ENCODE measurements at places on chromosomes 2 and 18. TPM values are rescaled to one million over a fixed set of nuclear protein-coding genes. Genes with fewer than 3 reads are reported as not detected.

DNA sequence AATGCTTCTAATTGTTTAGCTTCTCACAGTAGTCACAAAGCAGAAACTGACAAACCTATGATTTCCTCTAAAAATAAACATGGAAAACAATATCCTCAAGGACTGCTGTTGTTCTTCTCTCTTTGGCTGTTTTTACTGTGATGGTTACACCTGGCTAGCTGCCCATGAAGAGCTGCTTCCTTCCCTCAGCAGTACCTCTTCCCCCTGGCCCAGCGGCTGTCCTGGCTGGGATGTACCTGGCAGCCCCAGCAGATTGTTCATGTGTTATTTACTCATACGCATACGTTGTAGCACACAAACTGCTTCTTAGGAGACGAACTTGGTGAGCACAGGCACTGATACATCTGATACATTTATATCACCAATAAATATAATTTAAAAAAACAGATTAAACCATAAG, 27.4 kb downstream of the NEMP2 start:
- no peak overlapping the region for H3K4me3 ChIP-seq
- no peaks in the 10 kb centered on the region for H3K4me1 ChIP-seq
- no peak for DNase-seq

GRCh38 chr2:168700615-168701245, 101.7 kb upstream of the NOSTRIN start:
- DNase-seq = no peak
- peaks cover 3% of the 10 kb centered on the region for H3K36me3 ChIP-seq
- no peaks in the 10 kb centered on the region for H3K27me3 ChIP-seq
- H3K27ac ChIP-seq = no peak overlapping the region
- no peaks in the 10 kb centered on the region for H3K4me1 ChIP-seq

DNA sequence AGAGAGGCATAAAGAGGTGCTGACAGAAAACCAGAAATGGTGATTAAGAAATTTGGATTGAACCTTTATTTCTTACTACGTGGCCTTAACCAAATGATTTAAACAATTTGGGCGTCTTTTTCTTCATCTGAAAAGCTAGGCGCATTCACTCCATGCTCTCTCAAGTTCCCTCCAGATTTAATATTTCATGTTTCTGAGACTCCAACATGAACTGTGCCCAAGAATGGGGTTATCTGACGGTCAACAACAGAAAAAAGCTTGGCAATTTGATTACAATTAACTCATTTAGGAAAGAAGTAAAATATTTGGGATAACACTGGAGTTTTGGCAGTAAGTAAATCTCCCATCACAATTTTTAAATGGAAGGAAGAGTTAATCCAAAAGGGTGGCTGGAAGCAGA, 345.4 kb downstream of the ARHGAP15 start:
- DNase-seq = no peak
- H3K36me3 ChIP-seq = no peaks in the 10 kb centered on the region
- 0 out of 2 replicates have a peak, but pooled peaks cover 1% of the 10 kb centered on the region for H3K4me1 ChIP-seq
- H3K4me3 ChIP-seq = no peak overlapping the region
- no peak overlapping the region for H3K27ac ChIP-seq

GRCh38 chr2:84697895-84698294, 181.6 kb downstream of the DNAH6 start:
- H3K4me3 ChIP-seq = no peak overlapping the region
- no peak for DNase-seq
- H3K27ac ChIP-seq = no peak overlapping the region
- no peaks in the 10 kb centered on the region for H3K27me3 ChIP-seq

DNA sequence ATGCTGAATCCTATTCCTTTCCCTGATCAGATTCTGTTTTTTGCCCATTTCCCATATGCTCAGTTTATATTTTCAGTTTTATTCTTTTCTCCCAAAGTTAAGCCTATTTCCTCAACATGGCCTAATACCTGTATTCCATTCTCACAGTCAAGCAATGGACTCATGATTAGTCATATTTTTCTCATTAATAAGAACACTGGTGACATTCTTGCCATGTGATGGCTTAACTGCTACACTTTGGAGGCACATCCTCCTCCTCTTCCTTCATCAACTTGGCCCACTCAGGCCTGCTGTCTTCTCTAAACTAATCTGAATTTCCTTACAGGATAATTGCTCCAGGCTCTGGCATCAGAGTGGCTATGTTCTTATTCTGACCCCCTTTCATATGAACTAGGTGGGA, 679.2 kb downstream of the NYAP2 start:
- H3K36me3 ChIP-seq = no peaks in the 10 kb centered on the region
- no peak for DNase-seq
- no peak overlapping the region for H3K27ac ChIP-seq
- no peak overlapping the region for H3K4me3 ChIP-seq
- no peaks in the 10 kb centered on the region for H3K27me3 ChIP-seq

GRCh38 chr2:216029416-216030129, 16.2 kb upstream of the MREG start:
- H3K27ac ChIP-seq = peak overlapping the region; percentile 83
- DNase-seq = no peak
- H3K4me1 ChIP-seq = peaks cover 32% of the 10 kb centered on the region

DNA sequence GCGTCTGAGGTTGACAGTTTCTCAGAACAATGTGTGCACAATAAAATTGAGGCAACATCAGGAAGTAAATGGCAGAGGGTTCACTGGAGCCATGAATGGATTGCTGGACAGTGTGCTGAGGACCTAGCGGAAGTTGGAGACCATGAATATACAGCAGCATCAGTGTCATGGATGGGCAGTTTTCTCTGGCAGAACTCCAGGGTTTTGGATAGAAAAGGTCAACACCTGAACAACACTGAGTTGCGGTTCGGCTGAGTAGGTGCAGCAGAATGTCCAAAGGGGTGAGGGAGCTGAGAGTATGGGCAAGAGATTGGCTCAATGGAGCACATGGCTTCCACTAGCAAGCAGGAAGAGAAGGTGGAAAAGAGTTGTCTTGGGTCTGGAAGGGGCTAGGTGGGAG, 73.7 kb downstream of the DNER start:
- no peaks in the 10 kb centered on the region for H3K36me3 ChIP-seq
- H3K4me1 ChIP-seq = no peaks in the 10 kb centered on the region
- DNase-seq = no peak
- H3K4me3 ChIP-seq = no peak overlapping the region
- H3K27me3 ChIP-seq = no peaks in the 10 kb centered on the region
- no peak overlapping the region for H3K27ac ChIP-seq

DNA sequence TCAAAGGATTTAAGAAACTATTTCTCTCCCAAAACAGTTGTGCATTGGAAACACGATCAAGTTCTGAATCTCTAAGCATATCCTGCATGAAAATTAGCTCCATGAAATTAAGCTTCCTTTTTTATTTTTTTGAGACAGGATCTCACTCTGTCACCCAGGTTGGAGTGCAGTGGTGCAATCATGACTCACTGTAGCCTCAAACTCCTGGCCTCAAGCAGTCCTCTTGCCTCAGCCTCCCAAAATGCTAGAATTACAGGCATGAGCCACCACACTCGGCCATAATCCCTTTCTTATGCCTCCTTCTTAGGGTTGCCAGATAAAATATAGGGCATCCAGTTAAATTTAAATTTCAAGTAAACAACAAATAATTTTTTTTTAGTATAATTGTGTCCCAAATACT, 124.4 kb downstream of the ARL4C start:
- H3K27me3 ChIP-seq = no peaks in the 10 kb centered on the region
- H3K27ac ChIP-seq = no peak overlapping the region
- H3K36me3 ChIP-seq = no peaks in the 10 kb centered on the region
- no peak overlapping the region for H3K4me3 ChIP-seq
- no peak for DNase-seq
- H3K4me1 ChIP-seq = no peaks in the 10 kb centered on the region

- H3K27ac ChIP-seq = no peak overlapping the region
- no peak for DNase-seq
- no peak overlapping the region for H3K4me3 ChIP-seq
Observed at GRCh38 chr2:46480562-46480961, 1.2 kb downstream of the TMEM247 start.

GRCh38 chr2:222756951-222757650, 85.6 kb downstream of the MOGAT1 start:
- DNase-seq = no peak
- no peak overlapping the region for H3K27ac ChIP-seq
- no peaks in the 10 kb centered on the region for H3K4me1 ChIP-seq
- H3K4me3 ChIP-seq = no peak overlapping the region
- H3K36me3 ChIP-seq = no peaks in the 10 kb centered on the region

Gene HEATR5B
- total RNA-seq = 16.6 TPM

Gene CYP1B1
- total RNA-seq = 10.1 TPM

Gene CHRND
- total RNA-seq = not detected

Gene HTR2B
- total RNA-seq = 0.13 TPM

Gene AMER3
- not detected for total RNA-seq

Gene SPATA3
- not detected for total RNA-seq
